ENCODE measurements at places on chromosomes 1 and 21. TPM values are rescaled to one million over a fixed set of nuclear protein-coding genes. Genes with fewer than 3 reads are reported as not detected.

- DNase-seq, result no peak
- peak overlapping the region; percentile 46 for H3K4me3 ChIP-seq
- no peak overlapping the region for H3K27ac ChIP-seq
- H3K4me1 ChIP-seq, result peaks cover 23% of the 10 kb centered on the region
Observed at GRCh38 chr1:157155658-157156057, 17.5 kb upstream of the ETV3 start.

GRCh38 chr1:17375651-17376050 is 3.7 kb downstream of the PADI6 start:
- H3K27me3 ChIP-seq, result peaks cover 2% of the 10 kb centered on the region
- H3K4me3 ChIP-seq, result no peak overlapping the region
- no peak overlapping the region for H3K27ac ChIP-seq
- H3K4me1 ChIP-seq, result peaks cover 2% of the 10 kb centered on the region

DNA sequence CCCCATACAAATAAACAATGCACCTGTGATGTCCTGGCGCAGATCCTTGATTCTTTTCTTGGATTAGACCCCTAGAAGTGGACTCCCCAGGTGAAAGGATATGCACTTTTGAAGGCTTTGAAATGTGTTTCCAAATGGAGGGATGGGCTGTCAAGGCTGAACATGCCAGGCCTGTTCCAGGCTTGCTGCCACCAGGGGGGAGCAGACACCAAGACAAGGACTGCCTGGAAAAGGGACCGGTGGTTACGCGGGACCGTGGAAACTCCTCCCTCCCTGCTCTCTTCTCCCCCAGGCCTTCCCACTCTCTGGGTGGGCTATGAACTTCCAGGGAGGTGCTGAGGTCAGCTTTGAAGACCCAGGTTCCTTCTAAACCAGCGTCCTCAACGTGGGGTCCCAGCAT is 12.7 kb downstream of the C1QB start:
- H3K4me1 ChIP-seq, result peaks cover 4% of the 10 kb centered on the region
- peak; percentile 77 for DNase-seq
- H3K4me3 ChIP-seq, result no peak overlapping the region
- no peak overlapping the region for H3K27ac ChIP-seq
- peaks cover 12% of the 10 kb centered on the region for H3K27me3 ChIP-seq
- no peaks in the 10 kb centered on the region for H3K36me3 ChIP-seq

GRCh38 chr1:41355761-41356160 is 5.5 kb upstream of the FOXO6 start:
- no peak for DNase-seq
- H3K4me1 ChIP-seq, result peaks cover 36% of the 10 kb centered on the region
- H3K4me3 ChIP-seq, result no peak overlapping the region
- no peaks in the 10 kb centered on the region for H3K36me3 ChIP-seq
- H3K27me3 ChIP-seq, result peaks cover 3% of the 10 kb centered on the region
- no peak overlapping the region for H3K27ac ChIP-seq

- H3K27ac ChIP-seq, result no peak overlapping the region
- no peak for DNase-seq
- peaks cover 8% of the 10 kb centered on the region for H3K4me1 ChIP-seq
- H3K36me3 ChIP-seq, result no peaks in the 10 kb centered on the region
- no peaks in the 10 kb centered on the region for H3K27me3 ChIP-seq
- no peak overlapping the region for H3K4me3 ChIP-seq
Observed at GRCh38 chr1:174791863-174792262, 207.9 kb upstream of the CACYBP start.

DNA sequence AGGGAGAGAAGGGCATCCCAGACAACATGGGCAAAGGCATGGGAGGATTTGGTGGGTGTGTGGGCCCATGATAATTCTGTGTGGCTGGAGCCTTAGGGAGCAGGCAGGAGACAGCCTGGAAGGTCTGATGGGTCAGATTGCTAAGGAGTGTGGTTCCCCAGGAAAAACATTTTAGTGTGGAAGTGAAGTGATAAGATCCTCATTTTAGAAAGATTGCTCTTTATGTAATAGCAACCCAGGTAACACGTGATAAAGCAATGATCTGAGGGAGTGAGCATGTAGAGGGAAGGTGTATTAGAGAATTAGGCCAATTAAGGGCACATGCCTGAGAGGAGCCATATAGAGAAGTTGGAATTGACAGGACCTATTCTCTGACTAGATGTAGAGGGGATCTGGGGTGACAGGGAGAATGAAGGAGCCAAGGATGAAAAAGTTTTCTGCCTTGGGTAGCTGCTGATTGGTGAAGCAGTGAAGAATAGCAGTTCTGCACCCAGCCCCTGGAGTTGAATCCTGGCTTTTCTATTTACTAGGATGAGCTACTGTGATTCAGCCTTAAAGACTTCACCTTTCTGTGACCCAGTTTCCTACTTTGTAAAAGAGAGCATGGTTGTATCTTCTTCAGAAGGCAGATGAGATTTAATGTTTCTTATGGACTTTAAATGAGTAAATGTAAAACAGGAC is 18.7 kb upstream of the SLAMF6 start:
- no peak overlapping the region for H3K27ac ChIP-seq
- no peaks in the 10 kb centered on the region for H3K27me3 ChIP-seq
- peaks cover 2% of the 10 kb centered on the region for H3K4me1 ChIP-seq

GRCh38 chr1:193104907-193105820 is at the start of gene GLRX2:
GLRX2 (minus strand) TSS chr1:193105414; CDS start chr1:193105382, 32 bp downstream.
- peak; percentile 89 for DNase-seq
- no peaks in the 10 kb centered on the region for H3K36me3 ChIP-seq
- H3K27ac ChIP-seq, result peak within 1 kb of the TSS; percentile 55
- peaks cover 1% of the 10 kb centered on the region for H3K27me3 ChIP-seq
- H3K4me3 ChIP-seq, result peak within 1 kb of the TSS; percentile 93

DNA sequence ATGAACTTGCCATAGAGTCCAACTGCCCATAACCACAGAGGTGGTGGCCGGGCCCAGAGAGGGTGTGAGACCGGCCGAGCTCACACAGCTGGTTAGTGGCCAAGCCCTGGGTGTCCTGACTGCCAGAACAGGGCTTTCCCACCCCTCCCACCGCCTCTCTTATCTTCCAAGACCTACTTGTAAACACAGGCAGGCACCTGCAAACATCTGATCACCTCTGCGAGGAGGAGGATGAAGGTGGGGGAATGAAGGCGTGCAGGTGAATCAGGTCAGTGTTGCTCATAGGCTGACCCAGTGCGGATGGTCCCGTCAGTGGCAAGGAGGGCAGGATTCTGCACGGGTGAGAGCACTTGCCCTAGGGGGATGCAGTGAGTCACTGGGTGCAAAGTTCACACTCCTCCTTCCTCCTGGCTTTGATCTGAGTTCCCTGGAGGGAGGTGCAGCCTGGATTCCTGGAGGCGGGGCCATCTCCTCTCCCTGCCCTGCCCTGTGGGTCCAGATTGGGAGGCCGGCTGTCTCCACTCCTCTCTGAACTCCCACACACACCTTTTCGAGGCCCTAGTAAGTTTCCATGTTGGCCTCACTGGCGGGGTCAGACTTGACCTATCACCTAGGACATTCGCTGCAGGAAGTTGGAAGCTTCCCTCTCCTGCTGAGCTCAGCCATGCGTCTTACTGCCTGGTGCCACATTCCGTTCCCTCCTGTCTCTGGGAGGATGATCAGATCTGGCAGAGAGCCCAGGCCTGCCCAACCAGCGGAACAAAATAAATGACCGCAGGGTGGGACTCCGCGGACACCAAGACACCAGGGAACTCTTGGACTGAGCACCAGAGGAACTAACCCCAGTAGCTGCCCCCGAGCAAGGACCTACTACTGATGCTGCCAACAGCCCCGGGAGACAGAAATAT is 7.3 kb downstream of the UQCRHL start:
- H3K27ac ChIP-seq, result no peak overlapping the region
- peaks cover 4% of the 10 kb centered on the region for H3K27me3 ChIP-seq
- H3K4me1 ChIP-seq, result peaks cover 6% of the 10 kb centered on the region

The UTS2 gene
- total RNA-seq, result not detected

The GNG12 gene
- 1.3 TPM for total RNA-seq

All from glutamatergic neuron (in vitro differentiated cells).